ENCODE measurements at places on chromosomes 3 and 15.

DNA sequence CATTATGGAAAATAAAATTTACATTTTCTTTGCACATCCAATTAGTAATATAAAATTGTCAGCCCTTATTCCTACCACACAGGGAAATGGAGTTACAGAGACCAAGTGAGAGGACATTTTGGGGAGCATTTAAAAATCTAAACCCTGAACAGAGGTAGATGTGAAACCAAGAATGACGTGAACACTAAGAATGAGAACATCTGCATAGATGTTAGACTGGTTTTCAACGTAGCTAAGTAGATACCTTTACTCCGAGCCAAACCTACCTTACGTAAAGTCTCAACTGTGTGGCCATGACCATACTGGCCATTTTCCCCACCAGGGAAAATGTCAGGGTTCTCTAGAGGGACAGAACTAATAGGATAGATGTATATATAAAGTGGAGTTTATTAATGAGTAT is 51.4 kb upstream of the THBS1 start:
- DNase-seq: no peak

DNA sequence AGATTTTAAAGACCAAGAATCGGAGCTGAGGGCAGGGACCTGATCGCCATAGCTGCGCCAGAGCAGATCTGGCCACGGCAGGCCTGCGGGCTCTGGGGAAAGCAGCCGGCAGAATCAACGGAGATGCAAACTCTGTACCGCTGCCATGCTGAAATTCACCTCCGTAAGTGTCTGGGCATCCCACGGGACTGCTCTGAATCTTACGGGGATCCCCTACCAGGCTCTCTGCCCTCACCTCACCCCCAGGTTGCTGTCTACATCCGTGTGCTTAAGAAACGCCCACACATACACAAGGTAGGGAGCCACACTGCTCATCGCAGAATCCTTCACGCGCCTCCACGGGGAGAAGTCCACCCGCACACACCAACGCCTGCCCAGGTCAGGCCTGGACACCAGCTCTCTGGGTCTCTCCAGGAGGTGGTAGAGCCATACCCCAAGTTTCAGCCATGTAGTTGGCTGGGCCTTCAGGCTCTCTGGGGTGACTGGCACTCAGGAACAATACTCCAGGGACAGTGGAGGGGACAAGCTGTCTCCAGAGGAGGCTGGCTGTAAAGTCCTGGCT is 33.5 kb downstream of the FAM174B start:
- no peak for DNase-seq

- no peak for DNase-seq
Observed at GRCh38 chr3:196803891-196804468, 63.7 kb upstream of the SENP5 start.

DNA sequence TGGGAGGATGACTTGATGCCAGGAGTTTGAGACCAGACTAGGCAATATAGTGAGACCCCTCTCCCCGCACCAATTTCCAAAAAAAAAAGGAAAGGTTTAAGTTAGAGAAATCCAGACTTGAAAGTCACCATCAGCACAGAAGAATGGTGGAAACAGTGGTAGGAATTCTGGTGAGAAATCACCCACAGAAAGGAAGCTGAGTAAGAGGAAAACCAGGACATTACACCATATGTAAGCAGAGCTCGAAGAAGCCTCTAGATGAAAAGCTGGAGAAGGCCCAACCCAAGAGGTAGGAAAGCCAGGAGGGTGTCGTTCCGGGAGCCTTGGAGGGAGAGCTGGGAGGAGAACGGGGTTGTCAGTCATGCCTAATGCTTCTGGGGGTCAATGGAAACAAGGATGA is 40.5 kb downstream of the RASGRP1 start:
- DNase-seq: peak; percentile 11

- DNase-seq: no peak
Observed at GRCh38 chr3:14256561-14257342, 78.1 kb downstream of the LSM3 start.

DNA sequence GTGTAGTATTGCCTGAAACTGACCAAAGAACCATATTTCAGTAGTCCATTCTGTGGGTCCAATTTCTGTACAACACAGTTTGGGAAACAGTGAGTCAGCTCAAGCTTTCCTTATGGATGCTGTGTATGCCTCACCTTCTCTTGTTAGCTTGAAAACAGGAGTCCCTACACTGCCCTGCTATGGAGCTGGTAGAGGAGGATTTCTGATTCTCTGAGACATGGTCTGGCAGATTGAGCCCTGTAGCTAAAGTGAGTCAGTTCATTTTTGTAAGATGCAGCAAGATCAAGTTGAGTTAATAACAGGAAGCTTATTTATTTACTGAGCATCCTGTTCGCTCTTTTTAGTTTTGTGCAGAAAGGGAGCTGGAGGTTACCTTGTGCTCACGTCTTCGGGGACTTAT is 424.1 kb upstream of the RBMS3 start:
- no peak for DNase-seq

DNA sequence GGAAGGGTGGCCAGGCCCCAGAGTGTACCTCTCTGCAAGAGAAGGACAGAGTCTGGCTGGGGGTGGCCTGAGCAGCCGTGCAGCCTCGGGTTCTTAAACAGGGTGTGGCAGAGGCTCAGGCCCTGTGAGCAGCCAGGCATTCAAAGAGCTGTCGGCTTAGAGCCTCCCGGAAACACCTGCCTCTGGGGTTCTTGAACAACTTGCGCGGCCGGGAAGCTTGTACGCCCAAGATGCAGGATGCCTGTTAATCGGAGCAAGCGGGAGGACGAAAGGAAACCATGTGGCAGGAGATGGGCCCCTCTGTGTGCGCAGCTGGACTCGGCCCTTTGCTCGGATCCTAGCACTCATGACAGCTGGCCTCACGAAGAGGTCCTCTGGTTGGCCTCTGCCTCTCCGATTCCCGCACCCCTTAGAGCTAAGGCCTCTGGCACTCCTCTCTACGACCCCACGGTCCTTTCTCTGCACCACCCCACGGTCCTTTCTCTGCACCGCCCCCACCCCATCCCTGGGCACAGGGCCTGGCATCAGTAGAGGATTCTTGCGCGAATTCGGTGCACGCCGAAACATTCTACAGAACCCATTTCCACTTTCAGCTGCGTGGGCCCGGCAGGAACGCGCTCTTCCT is 23.9 kb upstream of the TXNRD3 start:
- no peak for DNase-seq

GRCh38 chr3:188627652-188628051 is 473.7 kb downstream of the LPP start:
- peak; percentile 27 for DNase-seq

GRCh38 chr15:81157195-81157938 is 23.3 kb downstream of the CFAP161 start:
- DNase-seq: no peak

GRCh38 chr3:122251428-122251827 is 68.0 kb downstream of the CASR start:
- no peak for DNase-seq

- no peak for DNase-seq
Observed at GRCh38 chr15:44666210-44667038, 3.0 kb upstream of the SPG11 start.

GRCh38 chr3:171506743-171507319 is 46.6 kb upstream of the TNIK start:
- DNase-seq: no peak

GRCh38 chr3:153590051-153590450 is 428.0 kb downstream of the RAP2B start:
- no peak for DNase-seq

- DNase-seq: peak; percentile 79
Observed at GRCh38 chr3:100210772-100211135, 50.0 kb upstream of the TBC1D23 start.

DNA sequence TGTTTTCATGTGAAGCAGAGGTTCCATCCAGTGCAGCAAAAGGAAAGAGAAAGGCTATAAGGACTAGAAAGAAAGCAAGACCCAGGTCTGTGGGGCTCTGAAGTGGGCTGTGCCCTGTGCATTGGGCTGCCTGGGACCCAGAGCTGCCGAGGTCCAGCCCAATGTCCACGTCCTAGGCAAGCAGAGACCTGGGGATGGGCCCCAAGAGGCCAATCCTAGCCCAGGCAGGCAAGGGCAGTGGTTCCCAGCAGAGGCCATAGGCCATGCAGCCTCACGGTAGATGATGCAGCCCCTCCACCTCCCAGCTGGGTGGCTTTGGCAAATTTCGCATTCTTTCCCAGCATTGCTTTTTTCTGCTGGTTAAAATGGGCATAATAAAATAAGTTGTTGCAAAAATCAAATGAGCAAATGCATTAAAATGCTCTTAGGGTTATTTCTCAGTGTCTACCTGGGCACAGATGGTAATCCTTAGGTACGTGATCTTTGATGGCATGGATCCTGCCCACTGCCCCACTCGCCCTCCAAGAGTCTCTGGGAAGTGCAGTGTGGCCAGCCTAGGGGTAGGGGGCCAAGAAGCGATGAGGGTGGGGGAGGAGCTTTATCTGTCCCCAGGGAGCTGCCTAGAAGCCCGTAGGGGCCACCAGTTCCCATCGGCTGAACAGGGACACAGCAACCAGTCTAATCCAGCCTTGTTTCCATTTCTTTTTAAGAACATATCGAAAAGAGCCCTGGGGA is 22.3 kb upstream of the GP9 start:
- DNase-seq: no peak

GRCh38 chr15:63236272-63236671 is 41.1 kb upstream of the APH1B start:
- DNase-seq: no peak

DNA sequence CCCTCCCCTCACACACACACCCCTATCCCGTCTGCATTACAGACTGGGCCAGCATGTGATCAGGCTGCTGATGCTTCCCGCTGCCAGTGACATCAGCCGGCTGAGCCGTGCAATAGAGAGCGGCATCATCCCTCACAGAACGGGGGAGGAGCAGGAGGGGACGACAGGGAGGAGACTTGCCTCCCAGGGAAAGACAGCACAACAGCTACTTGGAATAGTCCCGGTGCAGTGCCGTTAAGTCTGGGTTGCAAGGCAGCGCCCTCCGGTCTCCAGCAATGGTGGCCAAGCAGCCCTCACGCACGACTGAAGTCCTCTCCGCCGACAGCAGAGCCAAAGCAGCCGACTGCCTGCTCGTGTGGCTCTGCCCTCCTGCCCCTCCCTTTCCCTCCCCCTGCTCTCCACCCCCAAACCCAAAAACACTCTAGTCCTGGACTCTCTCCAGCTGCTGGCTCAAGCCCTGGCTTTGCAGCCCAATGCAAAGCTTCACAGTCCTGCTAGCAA is 31.5 kb upstream of the RPS17 start:
- DNase-seq: peak; percentile 90

- no peak for DNase-seq
Observed at GRCh38 chr3:56069766-56070165, 398.5 kb downstream of the ERC2 start.

GRCh38 chr3:30501526-30501925 is 104.9 kb upstream of the TGFBR2 start:
- DNase-seq: no peak

- no peak for DNase-seq
Observed at GRCh38 chr3:99536555-99537314, 101.7 kb upstream of the COL8A1 start.

GRCh38 chr15:67967871-67968431 is 86.2 kb upstream of the PIAS1 start:
- peak; percentile 55 for DNase-seq

GRCh38 chr15:74215958-74216357 is 13.4 kb upstream of the STRA6 start:
- DNase-seq: no peak

GRCh38 chr3:172347895-172348679 is 100.2 kb downstream of the GHSR start:
- DNase-seq: no peak

GRCh38 chr3:38740537-38740936 is 75.5 kb downstream of the SCN10A start:
- DNase-seq: no peak

DNA sequence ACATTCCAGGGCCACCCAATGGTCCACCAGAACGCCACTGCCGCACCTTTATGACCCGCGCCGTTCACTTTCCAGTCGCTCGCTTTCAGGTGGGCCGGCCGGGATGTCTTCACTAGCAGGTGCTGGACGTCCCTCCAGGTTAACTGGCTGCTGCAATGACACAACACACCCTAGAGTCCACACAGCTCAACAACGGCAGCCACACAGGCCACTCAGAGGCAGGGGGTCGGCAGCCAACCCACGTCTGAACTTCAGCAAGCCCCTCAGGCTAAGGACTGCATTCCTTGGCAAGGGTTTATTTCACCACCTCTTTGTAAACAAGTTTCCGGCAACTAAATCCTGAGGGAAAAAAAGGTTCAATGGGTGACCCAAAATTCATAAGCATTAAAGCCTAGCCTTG is 89.2 kb upstream of the SNRPA1 start:
- DNase-seq: no peak

DNA sequence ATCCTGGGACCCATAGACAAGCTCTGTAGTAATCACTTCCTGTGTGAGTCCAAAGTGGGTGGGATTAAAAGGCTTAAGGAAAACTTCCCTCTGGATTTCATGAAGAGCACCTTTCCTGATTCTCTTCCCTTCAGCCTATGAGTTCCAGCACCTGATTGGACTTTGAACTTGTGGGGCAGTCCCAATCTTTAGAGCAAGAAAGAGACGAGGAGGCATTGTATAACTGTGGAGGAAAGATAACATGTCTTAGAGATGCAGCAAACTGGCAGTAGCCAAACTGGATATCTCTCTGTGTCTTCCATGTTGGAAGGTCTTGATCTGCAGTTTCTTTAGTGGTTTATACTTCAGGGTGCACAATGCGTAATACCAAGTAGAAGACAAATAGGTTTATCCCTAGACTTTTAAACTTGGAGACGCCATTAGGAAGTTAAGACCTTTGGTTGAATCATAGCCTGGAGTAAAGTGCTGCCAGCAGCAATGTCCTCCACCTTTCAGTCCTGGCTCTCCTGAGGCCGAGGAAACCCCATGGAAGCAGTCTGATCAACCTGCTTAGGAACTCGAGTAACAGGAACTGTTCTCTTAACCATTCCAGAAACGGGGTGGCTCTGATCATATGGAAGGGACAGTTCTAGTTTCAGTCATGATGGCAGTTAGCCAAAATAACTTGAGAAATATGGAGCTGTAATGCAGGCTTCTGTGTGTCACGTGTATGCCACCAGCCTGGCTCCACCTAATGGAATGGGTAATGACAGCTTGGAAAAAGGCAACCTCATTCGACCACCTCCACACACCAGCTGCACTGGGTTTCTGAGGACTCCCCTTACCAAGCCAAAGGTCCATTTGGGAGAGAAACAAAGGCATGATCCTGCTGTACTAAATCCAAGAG is 4.7 kb downstream of the EIF1B start:
- no peak for DNase-seq

GRCh38 chr3:196634829-196635228 is 4.7 kb upstream of the NRROS start:
- DNase-seq: no peak

GRCh38 chr3:107446706-107447105 is 69.5 kb downstream of the CCDC54 start:
- no peak for DNase-seq

DNA sequence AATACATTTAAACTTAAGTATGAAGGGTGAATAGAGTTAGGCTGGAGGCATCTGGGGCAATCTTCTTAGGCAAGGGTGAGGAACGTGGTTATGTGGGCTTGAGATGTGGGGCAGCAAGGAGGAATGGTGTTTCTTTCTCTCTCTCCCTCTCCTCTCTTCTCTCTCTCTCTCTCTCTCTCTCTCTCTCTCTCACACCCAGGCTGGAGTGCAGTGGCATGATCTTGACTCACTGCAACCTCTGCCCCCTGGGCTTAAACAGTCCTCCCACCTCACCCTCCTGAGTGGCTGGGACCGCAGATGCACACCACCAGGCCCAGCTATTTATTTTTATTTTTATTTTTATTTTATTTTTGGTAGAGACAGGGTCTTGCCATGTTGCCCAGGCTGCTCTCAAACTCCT is 4.0 kb upstream of the MGA start:
- DNase-seq: no peak

GRCh38 chr15:75672646-75673425 is 25.1 kb downstream of the SNX33 start:
- DNase-seq: peak; percentile 46
